ENCODE measurements at places on chromosomes 2 and 18.

- H3K4me3 ChIP-seq, result peak overlapping the region; percentile 36
- no peak overlapping the region for H3K27ac ChIP-seq
- peaks cover 28% of the 10 kb centered on the region for H3K4me1 ChIP-seq
- H3K27me3 ChIP-seq, result peaks cover 13% of the 10 kb centered on the region
These were observed 152.8 kb downstream of the SMAD2 start for GRCh38 chr18:47777626-47778025.

DNA sequence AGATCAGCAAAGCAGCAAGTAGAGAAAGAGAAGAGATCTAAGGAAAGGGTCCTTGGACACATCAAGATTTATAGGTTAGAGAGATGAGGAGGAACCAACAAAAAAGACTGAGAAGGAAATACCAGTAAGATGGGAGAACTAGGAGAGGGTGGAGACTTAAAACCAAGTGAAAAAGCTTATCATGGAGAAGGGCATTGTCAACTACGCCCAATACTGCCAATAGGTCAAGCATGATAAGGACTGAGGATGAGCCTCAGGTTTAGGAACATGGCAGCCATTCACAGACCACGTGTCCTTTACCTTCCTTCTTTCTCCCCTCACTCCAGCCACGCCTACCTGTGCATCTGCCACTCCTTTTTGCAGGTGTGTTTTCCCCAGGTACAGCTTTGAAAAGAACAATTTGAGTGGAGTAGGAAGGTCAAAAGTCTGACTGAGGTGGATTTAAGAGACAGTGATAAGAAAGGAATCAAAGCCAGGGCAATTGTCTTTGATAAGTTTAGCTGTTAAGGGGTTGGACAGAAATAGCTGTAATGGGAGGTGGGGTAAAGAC lies 238.7 kb downstream of the STK39 start:
- H3K4me1 ChIP-seq, result peaks cover 16% of the 10 kb centered on the region
- DNase-seq, result no peak
- H3K36me3 ChIP-seq, result peaks cover 52% of the 10 kb centered on the region

DNA sequence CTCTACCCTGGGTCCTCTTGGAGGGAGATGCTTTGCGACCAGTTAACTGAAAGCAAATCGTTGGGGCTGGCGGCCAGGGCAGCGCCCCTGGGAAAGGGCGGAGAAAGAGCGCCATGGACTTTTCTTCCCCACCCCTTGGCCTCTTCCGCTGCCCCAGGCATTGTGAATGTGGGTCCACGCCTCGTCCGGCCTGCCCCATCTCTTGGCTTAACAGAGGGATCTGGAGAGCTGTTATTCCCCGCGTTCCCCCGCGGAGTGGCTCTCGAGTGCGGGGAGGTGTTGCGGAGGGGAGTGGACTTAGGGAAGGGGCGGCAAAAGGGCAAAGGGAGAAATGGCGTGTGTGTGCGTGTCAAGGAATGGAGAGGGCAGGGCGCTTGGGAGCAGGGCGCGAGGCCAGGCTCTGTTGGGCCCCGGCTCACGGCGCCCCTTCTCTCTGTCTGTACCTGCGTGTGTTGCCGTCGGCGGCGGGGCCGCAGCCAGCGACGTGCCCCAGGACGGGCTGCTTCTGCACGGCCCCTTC lies 6.6 kb downstream of the EMX1 start:
- H3K4me3 ChIP-seq, result no peak overlapping the region
- DNase-seq, result no peak
- H3K27me3 ChIP-seq, result peaks cover 35% of the 10 kb centered on the region

DNA sequence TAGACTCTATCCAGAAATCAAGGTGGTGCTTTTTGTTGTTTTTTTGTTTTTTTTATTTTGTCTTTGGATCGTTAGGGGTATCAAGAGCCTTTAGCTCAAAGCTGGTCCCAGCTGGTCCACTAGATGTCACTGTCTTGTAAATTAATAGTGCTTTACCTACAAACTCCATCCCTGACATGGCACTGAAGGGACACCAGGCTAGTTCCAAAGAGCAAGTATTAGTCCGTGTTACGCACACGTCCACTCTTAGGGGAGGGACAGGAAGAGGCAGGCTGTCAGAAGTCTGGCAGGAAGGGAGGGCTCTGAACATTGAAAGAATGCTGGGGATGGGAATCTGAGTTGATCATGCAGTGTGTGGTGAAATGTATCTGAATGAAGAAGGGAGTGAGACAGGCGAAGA lies 85.9 kb upstream of the CCBE1 start:
- no peak for DNase-seq
- H3K4me3 ChIP-seq, result no peak overlapping the region
- peaks cover 5% of the 10 kb centered on the region for H3K27me3 ChIP-seq
- no peaks in the 10 kb centered on the region for H3K4me1 ChIP-seq
- H3K36me3 ChIP-seq, result no peaks in the 10 kb centered on the region
- H3K27ac ChIP-seq, result no peak overlapping the region

DNA sequence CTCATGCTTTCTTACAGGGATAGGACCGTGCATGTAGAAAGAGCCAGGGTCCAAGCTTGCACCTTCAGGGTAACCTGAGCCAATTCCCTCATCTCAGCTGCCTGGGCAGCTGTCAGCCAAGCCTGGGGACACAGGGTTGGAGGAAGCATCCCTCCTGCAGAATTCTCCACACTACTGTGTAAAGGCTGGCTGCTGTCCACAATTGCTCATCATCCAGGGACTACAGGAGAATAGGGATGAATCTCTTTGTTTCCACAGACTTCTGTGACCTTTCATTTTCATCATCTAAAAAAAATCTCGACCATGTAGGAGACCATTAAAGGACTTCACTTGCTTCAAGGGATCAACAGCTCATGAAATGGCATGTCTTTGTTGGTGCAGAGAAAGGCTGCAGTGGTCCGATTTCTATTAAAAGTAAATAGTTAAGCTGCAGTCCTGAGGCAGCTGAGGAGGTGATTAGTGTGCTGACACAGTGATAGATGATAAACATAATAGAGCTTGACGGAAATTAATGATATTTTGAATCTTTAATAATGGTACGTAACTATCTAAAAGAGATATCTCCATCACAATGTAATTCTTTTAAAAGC lies 74.4 kb upstream of the COPS8 start:
- DNase-seq, result no peak
- no peaks in the 10 kb centered on the region for H3K36me3 ChIP-seq
- peaks cover 3% of the 10 kb centered on the region for H3K27me3 ChIP-seq
- H3K27ac ChIP-seq, result no peak overlapping the region
- H3K4me1 ChIP-seq, result no peaks in the 10 kb centered on the region

DNA sequence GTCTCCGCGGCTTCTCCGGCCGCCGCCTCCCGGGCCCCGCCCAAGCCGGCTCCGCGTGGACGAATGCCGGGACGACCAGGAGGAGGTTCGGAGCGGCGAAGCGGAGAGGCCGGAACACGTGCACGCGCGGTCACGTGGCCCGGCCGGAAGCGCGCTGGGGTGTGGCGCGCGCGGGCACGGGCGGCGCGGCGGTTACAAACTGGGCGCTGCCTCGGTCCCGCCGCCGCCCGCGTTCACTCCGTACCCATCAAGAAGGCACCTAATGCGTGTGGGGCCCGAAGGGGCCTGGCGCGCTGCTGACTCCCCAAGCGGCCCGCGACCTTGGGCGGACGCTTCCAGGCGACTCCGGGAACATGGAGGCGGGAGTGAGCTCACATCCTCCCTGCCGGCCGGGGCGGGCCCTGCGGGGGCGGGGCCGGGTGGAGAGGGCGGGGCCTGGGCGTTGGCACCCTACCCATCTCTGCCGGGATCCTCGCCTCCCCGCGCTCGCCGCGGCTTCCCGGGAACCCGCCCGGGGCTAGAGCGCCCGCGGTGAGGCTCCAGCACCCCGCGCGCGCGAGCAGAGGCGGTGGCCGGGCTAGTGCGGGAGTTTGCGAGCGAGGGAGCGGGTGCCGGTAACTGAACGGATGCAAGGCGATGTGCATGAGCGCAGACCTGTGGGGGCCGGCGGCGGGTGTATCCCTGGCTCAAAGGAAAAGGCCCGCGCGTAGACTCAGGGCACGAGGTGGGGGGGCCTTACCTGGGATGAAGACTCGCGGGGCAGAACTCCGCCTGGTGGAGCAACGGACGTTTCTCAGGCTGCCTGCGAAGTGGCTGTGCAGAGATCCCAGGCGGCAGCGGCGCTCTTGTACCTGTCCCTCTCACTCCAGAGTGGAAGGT lies at the start of gene TMEM185B:
TMEM185B (minus strand) TSS at position 367 of the 879 bp plus-strand sequence. CDS start 424 bp downstream, outside the sequence.
- peaks cover 56% of the 10 kb centered on the region for H3K4me1 ChIP-seq
- DNase-seq, result peak; percentile 87
- peak within 1 kb of the TSS; percentile 90 for H3K4me3 ChIP-seq

- no peak within 1 kb of the TSS for H3K4me3 ChIP-seq
- peaks cover 17% of the 10 kb centered on the region for H3K27me3 ChIP-seq
- no peak within 1 kb of the TSS for H3K27ac ChIP-seq
- DNase-seq, result no peak
These were observed at the start of gene PTPRN for GRCh38 chr2:219309278-219309677. PTPRN (minus strand) TSS chr2:219309401; CDS start chr2:219309332, 69 bp downstream.
